ENCODE measurements at places on chromosomes 13 and 19. TPM values are rescaled to one million over a fixed set of nuclear protein-coding genes. Genes with fewer than 3 reads are reported as not detected.

DNA sequence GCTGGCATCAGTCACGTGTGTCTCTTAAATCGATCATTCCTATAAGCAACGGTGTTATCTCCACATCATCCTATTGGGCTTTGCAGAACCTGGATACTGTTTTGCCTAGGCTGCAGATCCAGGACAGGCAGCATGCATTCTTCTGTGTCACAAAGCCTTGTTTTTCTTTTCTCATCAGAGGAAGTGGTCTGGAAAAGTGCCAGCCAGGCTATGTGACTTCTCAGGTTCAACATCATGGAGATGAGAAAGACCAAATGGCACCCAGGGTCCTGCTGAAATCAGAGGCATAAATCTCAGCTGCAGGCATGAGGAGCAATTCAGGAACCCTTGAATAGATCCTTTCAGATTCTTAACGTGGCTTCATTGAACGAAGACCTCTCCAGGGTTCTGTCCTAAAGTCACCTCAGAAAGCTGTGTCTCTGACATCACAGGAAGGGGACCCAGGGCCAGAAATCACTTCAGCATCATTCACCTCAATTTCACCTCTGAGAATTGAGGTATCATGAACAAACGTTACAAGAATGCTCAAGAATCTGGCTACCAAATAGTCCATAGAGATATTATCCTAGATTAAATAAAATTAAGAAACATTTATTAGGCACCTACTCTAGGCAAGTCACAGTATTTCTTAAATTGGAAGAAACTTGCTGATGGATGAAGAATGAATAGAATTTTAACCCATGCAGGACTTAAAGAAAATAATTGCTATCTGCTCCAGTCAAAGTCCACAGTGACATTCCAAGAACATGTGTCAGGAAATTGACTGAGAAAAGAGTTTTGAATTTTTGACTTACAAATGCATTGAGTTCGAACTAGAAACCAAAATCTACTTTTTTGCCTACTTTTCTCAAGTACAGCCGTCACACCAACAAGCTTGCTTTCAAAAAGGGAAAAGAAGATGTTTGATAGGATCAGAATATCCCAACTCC, 124.1 kb downstream of the COG6 start:
- H3K27ac ChIP-seq = no peak overlapping the region
- DNase-seq = peak; percentile 39
- H3K4me3 ChIP-seq = no peak overlapping the region
- H3K4me1 ChIP-seq = peaks cover 26% of the 10 kb centered on the region

SHISA7 gene
- total RNA-seq = not detected

GRCh38 chr19:4717966-4718701, 5.5 kb downstream of the DPP9 start:
- H3K4me1 ChIP-seq = peaks cover 65% of the 10 kb centered on the region
- H3K4me3 ChIP-seq = no peak overlapping the region
- no peak for DNase-seq

DNA sequence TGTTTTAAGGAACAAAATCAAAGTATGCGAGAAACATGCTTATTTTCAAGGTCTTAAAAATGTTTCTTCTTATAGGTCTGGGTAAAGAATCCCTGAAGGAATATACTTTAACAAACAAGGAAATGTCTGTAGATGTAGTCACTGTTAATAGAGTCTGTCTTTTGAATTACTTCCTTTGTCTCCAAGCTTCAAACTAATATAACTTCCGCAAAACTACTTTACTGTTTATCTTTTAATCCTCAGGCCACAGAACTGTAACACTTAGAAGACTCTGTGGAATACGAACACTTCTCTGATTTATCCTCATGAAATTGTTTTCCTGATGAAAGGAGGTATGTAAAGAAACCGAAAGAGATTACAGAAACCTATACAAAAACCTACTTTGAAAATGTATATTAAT, 316.0 kb downstream of the PCDH9 start:
- no peaks in the 10 kb centered on the region for H3K27me3 ChIP-seq
- no peaks in the 10 kb centered on the region for H3K4me1 ChIP-seq
- H3K4me3 ChIP-seq = no peak overlapping the region
- no peak overlapping the region for H3K27ac ChIP-seq

DNA sequence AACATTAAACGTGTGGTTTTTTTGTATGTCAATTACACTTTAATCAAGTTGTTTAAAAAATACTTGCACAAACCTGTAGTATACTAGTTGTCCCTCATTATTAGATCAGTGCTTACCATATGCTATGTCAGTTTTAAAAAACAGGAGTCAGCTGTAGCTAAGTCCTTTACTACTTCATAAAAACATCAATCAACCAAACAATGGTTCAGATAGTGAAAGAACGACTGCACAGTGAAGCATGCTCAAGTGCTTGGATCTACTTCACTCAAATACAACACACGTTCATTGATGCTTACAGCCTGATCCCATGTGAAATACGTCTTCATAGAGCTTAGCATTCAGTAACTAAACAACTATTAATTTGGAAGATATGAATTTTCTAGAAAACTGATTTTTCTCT, 225.0 kb downstream of the FGF14 start:
- H3K4me3 ChIP-seq = no peak overlapping the region
- peaks cover 12% of the 10 kb centered on the region for H3K27me3 ChIP-seq
- H3K27ac ChIP-seq = no peak overlapping the region
- H3K36me3 ChIP-seq = no peaks in the 10 kb centered on the region
- no peaks in the 10 kb centered on the region for H3K4me1 ChIP-seq

ODAD3 gene
- 3.9 TPM for total RNA-seq
